ENCODE measurements at places on chromosomes 5 and 9.

GRCh38 chr5:136174021-136174659 is 18.8 kb downstream of the SMIM32 start:
- H3K36me3 ChIP-seq = no peaks in the 10 kb centered on the region
- H3K4me3 ChIP-seq = no peak overlapping the region
- H3K27ac ChIP-seq = no peak overlapping the region
- DNase-seq = no peak
- no peaks in the 10 kb centered on the region for H3K4me1 ChIP-seq

DNA sequence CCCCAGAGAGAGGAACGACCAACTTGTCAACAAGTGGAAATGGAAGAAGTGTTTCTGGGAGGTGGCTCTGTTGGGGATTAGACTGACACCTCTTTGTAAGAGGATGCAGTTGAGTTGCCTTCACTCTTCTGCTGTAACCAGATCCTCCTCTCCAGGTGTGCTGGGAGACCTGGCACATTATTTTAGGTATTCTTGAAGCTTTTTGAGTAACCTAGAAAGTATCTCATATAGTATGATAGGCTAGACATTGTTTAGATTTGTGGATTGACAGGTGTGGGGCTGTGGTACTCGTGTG is 21.6 kb downstream of the SNX30 start:
- peaks cover 18% of the 10 kb centered on the region for H3K36me3 ChIP-seq
- no peak for DNase-seq
- no peak overlapping the region for H3K4me3 ChIP-seq
- peak overlapping the region; percentile 9 for H3K27ac ChIP-seq
- peaks cover 33% of the 10 kb centered on the region for H3K4me1 ChIP-seq
- H3K27me3 ChIP-seq = no peaks in the 10 kb centered on the region

- no peaks in the 10 kb centered on the region for H3K36me3 ChIP-seq
- peaks cover 25% of the 10 kb centered on the region for H3K4me1 ChIP-seq
- DNase-seq = no peak
Measured at GRCh38 chr9:91907484-91908292, 42.3 kb downstream of the ROR2 start.

DNA sequence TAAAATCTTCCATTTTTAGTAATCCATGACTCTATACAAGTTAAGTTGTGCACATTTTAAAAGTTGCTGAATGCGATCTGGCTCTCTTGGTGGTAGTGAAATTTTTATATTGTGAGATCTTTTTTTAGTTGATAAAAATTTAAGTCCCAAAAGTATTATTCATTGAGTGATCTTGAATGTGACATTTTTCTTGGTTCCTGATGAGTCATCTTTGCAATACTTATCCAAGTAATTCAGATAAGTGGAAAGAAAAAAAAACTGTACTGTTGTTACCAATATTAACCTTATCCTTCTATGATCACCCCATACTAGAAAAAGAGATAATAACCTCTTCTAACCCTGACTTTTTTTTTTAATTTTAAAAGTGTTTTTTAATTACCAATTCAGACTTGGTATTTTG is 601.3 kb downstream of the PSAT1 start:
- no peaks in the 10 kb centered on the region for H3K4me1 ChIP-seq
- no peak overlapping the region for H3K27ac ChIP-seq
- no peaks in the 10 kb centered on the region for H3K27me3 ChIP-seq

DNA sequence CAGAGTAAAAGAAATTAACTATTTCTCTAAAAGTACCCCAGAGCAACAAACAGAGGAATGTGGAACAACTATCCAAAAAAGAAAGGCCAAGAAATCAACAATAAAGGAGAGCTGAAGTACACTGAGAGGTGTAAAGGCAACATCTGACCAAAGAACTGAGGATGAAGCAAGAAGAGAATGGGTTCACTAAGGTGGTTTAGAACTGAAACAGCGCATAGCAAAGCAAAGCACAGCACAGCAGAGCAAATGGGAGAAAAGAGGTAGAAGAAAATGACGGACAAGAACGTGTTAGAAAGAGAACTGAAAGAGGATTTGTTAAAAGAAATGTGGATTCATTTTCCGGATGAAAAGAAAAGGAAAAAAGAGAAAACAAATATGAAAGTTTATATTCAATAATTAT is 25.8 kb downstream of the RFX3 start:
- H3K4me1 ChIP-seq = peaks cover 4% of the 10 kb centered on the region
- no peak for DNase-seq
- H3K27me3 ChIP-seq = no peaks in the 10 kb centered on the region
- no peak overlapping the region for H3K4me3 ChIP-seq

GRCh38 chr5:125528881-125529280 is 782.4 kb upstream of the ZNF608 start:
- no peaks in the 10 kb centered on the region for H3K36me3 ChIP-seq
- H3K27ac ChIP-seq = no peak overlapping the region
- no peaks in the 10 kb centered on the region for H3K27me3 ChIP-seq
- no peak for DNase-seq
- no peak overlapping the region for H3K4me3 ChIP-seq

DNA sequence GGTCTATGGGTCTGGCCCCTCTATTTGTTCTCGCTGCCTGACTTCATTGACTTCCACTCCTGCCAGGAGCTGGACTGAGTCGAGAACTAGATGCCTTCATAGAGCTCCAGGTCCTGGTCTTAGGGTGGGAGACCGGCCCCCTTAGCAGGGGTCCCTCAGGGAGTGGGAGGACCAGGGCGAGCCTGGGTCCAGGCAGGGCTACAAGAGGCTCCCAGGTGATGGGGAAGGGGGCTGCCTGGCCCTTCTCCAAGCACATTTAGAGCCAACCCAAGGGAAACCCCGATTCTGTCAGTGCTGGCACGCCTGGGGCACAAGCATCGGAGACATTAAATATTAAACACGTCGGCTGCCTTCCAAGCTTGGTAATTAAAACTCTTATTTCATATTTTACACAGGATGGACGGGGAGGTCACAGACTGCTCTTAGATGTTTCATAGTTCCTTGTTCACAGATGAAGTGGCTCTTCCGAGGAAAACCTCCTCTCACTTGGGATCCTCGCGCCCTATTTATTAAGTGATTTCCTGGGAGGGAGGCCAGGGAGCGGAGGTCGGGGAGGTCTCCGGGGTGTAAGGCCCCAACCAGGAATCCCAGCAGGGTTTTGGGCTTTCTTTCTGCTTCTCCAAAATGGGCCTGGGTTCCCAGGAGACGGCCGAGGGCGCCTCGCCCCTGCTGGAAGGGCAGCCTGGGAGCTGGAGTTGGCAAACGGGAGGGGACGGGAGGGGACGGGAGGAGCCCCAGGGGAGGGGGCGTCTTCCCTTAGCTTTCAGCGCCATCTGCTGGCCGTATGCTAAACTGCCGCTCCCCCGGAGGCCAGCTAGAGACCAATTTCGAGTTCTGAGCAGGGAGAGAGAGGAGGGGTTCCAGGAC is 23.4 kb upstream of the ZBTB43 start:
- no peak overlapping the region for H3K4me3 ChIP-seq
- peaks cover 4% of the 10 kb centered on the region for H3K4me1 ChIP-seq
- H3K27ac ChIP-seq = no peak overlapping the region
- DNase-seq = peak; percentile 88

- H3K4me3 ChIP-seq = no peak overlapping the region
- peaks cover 37% of the 10 kb centered on the region for H3K4me1 ChIP-seq
- DNase-seq = no peak
- H3K27ac ChIP-seq = peak overlapping the region; percentile 63
- H3K27me3 ChIP-seq = no peaks in the 10 kb centered on the region
Measured at GRCh38 chr5:1495525-1495897, 28.2 kb downstream of the LPCAT1 start.

DNA sequence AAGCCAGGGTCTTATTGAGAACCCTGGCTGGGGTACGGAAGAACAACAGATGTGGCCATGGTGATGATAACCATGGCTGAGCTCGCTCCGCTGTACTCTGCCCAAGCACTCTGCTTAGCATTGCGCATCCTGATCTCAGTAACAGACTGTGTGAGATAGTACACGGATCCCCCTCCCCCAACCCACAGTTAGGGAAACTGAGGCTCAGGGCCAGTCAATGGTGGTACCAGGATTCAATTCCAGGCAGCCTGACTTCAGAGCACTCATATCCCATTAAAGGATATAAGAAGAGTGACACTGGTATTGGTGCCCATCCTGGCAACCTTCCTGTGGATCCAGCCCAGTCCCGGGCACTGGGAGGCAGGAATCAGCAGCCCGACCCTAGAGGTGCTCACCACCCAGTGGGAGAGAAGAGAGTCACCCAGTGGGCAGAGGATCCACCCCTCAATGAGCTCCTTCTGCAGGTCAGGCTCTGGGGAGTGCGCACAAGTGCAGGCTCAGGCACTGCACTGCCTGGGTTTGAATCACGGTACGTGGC is 26.5 kb upstream of the KIF12 start:
- H3K4me3 ChIP-seq = no peak overlapping the region
- no peaks in the 10 kb centered on the region for H3K36me3 ChIP-seq
- no peak for DNase-seq
- no peak overlapping the region for H3K27ac ChIP-seq
- H3K4me1 ChIP-seq = no peaks in the 10 kb centered on the region

DNA sequence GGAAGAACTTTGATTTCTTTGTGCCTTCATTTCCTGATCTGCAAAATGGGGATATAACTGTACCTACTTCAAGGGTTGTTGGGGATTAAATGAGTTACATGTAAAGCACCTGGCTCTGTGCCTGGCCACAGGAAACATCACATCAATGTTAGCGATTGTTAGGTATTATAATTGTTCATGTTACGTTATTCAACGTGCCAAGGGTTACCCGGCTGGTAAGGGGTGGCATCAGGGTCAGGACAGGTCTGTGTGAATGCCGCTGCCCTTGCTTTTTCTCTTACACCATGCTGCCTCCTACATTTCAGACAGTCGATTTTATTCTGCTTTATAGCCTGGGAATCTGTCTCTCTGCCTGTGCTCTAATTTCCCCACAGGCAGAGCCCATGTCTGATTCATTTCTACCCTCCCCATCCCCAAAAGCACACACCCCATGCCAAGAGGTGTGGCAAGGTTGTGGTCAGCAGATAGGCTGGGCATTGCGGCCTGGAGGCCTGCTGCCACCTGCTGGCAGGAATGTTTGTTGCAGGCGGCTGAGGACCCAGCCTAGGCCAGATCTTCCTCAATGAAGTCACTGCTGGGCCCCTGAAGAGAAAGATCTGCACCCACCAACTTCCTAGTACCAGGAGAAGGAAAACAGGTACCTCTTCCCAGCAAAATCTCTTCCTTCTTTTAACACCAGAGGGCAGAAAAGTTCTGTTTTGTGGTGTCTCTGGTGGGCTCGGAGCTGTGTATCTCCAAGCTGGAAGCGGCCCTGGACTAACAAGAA is 5.3 kb downstream of the ANKS6 start:
- H3K4me3 ChIP-seq = no peak overlapping the region
- no peaks in the 10 kb centered on the region for H3K36me3 ChIP-seq
- peaks cover 3% of the 10 kb centered on the region for H3K27me3 ChIP-seq
- peak; percentile 68 for DNase-seq
- H3K27ac ChIP-seq = no peak overlapping the region

GRCh38 chr5:139851558-139851957 is 56.0 kb downstream of the PSD2 start:
- H3K36me3 ChIP-seq = no peaks in the 10 kb centered on the region
- no peak overlapping the region for H3K27ac ChIP-seq
- H3K4me3 ChIP-seq = no peak overlapping the region
- H3K27me3 ChIP-seq = peaks cover 43% of the 10 kb centered on the region
- DNase-seq = no peak

- DNase-seq = no peak
- H3K36me3 ChIP-seq = no peaks in the 10 kb centered on the region
- peaks cover 3% of the 10 kb centered on the region for H3K27me3 ChIP-seq
- no peaks in the 10 kb centered on the region for H3K4me1 ChIP-seq
- no peak overlapping the region for H3K27ac ChIP-seq
Measured at GRCh38 chr5:136208916-136209315, 16.0 kb upstream of the SMIM32 start.

GRCh38 chr9:136931611-136932130 is 12.9 kb downstream of the FBXW5 start:
- peaks cover 18% of the 10 kb centered on the region for H3K36me3 ChIP-seq
- no peaks in the 10 kb centered on the region for H3K27me3 ChIP-seq
- no peak overlapping the region for H3K27ac ChIP-seq
- DNase-seq = no peak
- H3K4me3 ChIP-seq = no peak overlapping the region

DNA sequence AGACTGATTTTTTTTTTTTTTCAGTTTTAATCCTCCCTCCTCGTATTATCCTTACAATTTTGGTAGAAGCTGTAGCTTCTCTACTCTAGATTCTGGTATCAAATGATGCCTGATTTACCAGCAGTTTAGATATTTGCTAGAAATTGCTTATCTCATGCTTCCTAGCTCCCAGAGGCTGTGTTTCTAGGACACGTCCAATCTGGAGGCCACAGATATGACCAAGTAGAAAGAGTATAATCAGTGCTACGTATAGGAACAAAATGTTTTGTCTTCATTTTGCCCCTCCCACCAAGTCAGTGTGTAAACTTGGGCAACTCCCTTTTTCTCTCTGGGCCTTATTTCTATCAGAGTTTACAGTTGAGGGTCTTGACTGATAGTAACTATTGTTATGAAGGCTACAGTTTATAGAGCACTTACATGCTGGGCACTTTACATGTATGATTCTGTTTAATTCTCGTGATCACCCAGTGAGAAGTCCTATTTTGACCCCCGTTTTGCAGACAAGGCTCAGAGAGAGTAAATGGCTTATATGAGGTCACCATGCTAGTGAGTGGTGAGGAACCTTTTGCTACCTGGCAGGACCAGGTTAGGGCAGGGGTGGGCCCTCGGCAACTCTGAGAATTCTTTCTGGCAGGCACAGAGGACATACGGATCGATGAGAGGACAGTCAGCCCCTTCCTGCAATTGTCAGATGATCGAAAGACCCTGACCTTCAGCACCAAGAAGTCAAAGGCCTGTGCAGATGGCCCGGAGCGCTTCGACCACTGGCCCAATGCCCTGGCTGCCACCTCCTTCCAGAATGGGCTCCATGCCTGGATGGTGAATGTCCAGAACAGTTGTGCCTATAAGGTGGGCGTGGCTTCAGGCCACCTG is 7.6 kb downstream of the HDHD3 start:
- H3K36me3 ChIP-seq = peaks cover 4% of the 10 kb centered on the region
- DNase-seq = no peak
- H3K27me3 ChIP-seq = peaks cover 4% of the 10 kb centered on the region
- no peak overlapping the region for H3K27ac ChIP-seq
- H3K4me3 ChIP-seq = no peak overlapping the region

- no peaks in the 10 kb centered on the region for H3K27me3 ChIP-seq
- H3K4me3 ChIP-seq = no peak overlapping the region
- DNase-seq = no peak
- no peaks in the 10 kb centered on the region for H3K4me1 ChIP-seq
Measured at GRCh38 chr5:33474931-33475499, 34.2 kb downstream of the TARS1 start.

DNA sequence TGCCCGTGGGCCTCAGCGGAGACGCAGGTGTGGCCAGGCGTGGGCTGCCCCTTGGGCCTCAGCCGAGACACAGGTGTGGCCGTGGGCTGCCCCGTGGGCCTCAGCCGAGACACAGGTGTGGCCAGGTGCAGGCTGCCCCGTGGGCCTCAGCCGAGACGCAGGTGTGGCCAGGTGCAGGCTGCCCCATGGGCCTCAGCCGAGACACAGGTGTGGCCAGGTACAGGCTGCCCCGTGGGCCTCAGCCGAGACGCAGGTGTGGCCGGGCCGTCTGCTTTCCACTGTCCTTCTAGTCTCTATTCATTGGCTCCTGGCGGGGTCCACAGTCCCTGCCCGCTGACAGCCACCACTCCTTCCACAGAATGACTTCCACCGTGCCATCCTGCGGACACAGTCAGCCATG is 56.1 kb downstream of the KCNT1 start:
- H3K27me3 ChIP-seq = no peaks in the 10 kb centered on the region
- H3K4me3 ChIP-seq = no peak overlapping the region
- no peak for DNase-seq
- H3K36me3 ChIP-seq = no peaks in the 10 kb centered on the region
- no peak overlapping the region for H3K27ac ChIP-seq
- no peaks in the 10 kb centered on the region for H3K4me1 ChIP-seq

- no peak overlapping the region for H3K4me3 ChIP-seq
- H3K4me1 ChIP-seq = no peaks in the 10 kb centered on the region
- no peaks in the 10 kb centered on the region for H3K36me3 ChIP-seq
- H3K27me3 ChIP-seq = peaks cover 17% of the 10 kb centered on the region
- DNase-seq = no peak
Measured at GRCh38 chr9:115157245-115157674, 39.3 kb upstream of the TNC start.
